Aorta (tissue), 5 donors: ENCODE measurements at places on chromosomes 4 and X. TPM values are rescaled to one million over a fixed set of nuclear protein-coding genes. Genes with fewer than 3 reads are reported as not detected.
A peak's percentile ranks its signal among the peaks of the same experiment; 100 is the strongest.

N4BP2 gene
- total RNA-seq, result 7.0 TPM

TSPAN6 gene
- 9.5 TPM for total RNA-seq

IL9R gene
- 0.30 TPM for total RNA-seq

AKAP14 gene
- not detected for total RNA-seq

SLC25A14 gene
- total RNA-seq, result 10.5 TPM

DNA sequence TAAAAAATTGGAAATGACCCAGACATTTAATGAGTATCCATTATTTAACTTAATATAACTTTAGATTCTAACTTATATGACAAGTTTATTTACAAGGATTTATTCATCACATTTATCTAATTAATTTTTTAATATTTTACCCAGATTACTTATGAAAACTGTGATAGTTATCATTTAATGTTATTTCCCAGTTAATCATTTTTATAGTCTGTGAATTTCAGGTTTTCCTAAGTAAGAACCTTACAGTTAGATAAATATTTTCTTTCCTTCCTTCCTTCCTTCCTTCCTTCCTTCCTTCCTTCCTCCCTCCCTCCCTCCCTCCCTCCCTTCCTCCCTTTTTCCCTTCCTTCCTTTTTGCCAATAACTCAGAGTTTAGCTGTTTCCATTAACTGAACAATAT lies 14.8 kb upstream of the FHDC1 start:
- DNase-seq, result no peak

- DNase-seq, result peak; percentile 92
Observed at GRCh38 chr4:7630568-7631287, 196.0 kb upstream of the PSAPL1 start.

- no peak for DNase-seq
Observed at GRCh38 chrX:9816084-9816700, 30.0 kb downstream of the SHROOM2 start.

DNA sequence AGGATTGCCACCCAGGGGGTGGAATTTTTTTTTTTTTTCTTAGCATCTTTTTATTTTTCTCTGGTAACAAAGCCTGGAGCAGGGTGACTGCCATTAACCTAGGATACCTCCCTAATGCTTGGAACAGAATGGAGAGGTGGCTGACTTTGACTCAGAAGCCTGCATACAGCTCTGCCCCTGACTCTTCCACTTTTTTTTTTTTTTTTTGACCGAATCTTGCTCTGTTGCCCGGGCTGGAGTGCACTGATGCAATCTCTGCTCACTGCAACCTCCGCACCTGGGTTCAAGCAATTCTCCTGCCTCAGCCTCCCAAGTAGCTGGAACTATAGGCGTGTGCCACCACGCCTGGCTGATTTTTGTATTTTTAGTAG lies 341 bp upstream of the SLC2A9 start:
- DNase-seq, result no peak

GRCh38 chrX:23902419-23902818 lies 5.3 kb downstream of the APOO start:
- no peak for DNase-seq

DNA sequence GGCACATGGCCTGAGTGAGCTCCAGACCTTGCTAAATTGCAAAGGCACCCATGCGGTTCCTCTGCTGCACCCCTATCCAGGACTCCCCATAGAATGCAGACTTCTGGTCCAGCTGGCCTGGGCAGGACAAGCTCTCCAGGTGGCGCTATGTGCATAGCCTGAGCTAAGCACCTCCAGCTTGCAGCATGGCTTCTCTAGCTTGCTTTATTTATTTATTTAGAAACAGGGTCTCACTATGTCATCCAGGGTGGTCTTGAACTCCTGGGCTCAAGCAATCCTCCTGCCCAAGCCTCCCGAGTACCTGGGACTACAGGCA lies 5.5 kb upstream of the WFS1 start:
- peak; percentile 75 for DNase-seq

GRCh38 chr4:105461621-105462382 lies 12.1 kb downstream of the PPA2 start:
- no peak for DNase-seq
